Fibroblast of villous mesenchyme (primary cell): ENCODE measurements at places on chromosomes 12 and 14. TPM values are rescaled to one million over a fixed set of nuclear protein-coding genes. Genes with fewer than 3 reads are reported as not detected.

GRCh38 chr12:1620092-1620491, 8.9 kb upstream of the WNT5B start:
- no peak for DNase-seq

- no peak for DNase-seq
Observed at GRCh38 chr14:72876710-72877063, 17.2 kb downstream of the DPF3 start.

GRCh38 chr12:49264466-49264872, 413 bp upstream of the TUBA1C start:
- DNase-seq = no peak

- no peak for DNase-seq
Observed at GRCh38 chr12:34598352-34598827, 576.1 kb downstream of the ALG10 start.

- DNase-seq = no peak
Observed at GRCh38 chr12:52800259-52800917, 4.5 kb upstream of the KRT3 start.

DNA sequence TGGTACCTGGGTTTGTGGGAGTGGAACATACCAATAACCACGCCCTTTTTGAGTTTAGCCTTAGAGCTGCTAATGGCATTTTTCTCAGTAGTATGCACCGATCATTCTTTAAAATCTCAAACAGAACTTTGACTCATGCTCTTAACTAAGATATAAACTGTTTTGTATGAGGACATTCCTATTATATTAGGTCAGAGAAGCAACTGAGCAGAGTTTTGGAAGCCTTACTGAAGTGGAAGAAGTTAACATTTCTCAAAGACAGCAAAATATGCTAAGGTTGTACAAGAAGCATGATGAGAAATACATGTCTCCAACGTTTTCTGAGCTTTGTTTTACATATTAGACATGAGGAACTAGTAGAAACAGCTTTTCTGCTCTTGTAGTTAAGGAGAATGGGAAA, 819.2 kb downstream of the FSCB start:
- DNase-seq = peak; percentile 42

GRCh38 chr12:110348431-110349059, 55.0 kb downstream of the ANAPC7 start:
- no peak for DNase-seq

DNA sequence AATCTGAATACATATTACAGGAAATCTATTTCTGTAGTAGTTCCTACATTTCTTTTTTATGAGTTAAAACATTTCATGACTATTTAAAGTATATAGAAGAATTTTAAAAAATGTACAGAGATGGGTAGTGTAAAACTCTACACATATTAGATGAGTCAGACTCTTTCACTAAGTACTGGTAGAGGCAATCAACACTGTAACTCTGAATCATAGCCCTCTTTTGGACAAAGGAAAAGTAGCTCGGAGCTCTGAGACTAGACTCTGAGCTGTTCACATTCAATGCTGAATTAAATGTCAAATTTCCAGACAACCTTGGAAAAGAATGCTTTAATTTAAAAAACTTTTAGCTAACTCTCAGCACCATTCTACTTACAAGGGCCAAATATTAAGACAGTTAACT, 3.4 kb downstream of the PTCSC3 start:
- DNase-seq = no peak

GRCh38 chr14:62322216-62322615, 560.0 kb downstream of the SNAPC1 start:
- DNase-seq = no peak

DNA sequence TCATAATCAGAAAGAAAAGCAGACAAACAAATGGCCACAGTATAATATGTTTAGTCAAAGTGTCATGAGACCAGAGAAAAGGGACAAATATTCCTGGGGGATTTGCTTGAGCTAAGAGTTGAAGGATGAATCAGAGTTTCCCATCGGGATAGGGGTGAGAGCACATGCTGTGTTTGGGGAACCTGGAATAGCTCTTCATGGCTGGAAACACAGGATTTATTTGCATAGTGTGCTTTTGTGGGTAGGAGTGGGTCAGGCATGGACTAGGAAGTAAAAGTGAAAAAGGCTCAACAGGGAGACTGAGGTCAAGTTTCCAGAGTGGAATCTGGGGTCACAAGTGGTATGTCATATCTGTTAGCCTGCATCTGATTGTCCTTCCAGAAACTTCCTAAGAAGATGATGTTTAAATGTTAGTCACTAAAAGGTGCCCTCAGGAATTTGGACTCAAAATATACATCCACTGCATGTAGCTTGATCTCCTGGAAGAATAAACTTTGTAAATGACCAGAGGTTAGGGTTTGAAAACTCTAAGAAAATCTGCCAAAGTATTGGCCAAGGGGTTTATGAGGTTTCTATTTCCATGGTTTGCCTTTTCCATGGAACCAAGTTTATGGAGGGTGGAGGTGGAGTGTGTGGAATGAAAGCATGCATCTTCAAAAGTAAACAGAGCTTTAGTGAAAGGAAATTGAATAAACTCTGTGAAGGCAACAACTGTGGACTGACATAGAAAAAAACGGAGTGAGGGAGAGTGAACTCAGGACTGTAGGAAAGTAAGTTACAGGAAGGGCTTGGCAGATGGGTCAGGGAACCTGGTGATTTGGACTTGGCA, 344.6 kb downstream of the C12orf75 start:
- DNase-seq = peak; percentile 72

- DNase-seq = no peak
Observed at GRCh38 chr12:124963211-124963610, 25.7 kb downstream of the DHX37 start.

GRCh38 chr12:726281-727140, 25.9 kb upstream of the WNK1 start:
- DNase-seq = no peak

GRCh38 chr12:130195776-130196175, 33.5 kb downstream of the FZD10 start:
- no peak for DNase-seq

- peak; percentile 73 for DNase-seq
Observed at GRCh38 chr14:99628887-99629618, 15.9 kb upstream of the HHIPL1 start.

GRCh38 chr12:113090740-113091139, 34.2 kb downstream of the DTX1 start:
- DNase-seq = no peak

DNA sequence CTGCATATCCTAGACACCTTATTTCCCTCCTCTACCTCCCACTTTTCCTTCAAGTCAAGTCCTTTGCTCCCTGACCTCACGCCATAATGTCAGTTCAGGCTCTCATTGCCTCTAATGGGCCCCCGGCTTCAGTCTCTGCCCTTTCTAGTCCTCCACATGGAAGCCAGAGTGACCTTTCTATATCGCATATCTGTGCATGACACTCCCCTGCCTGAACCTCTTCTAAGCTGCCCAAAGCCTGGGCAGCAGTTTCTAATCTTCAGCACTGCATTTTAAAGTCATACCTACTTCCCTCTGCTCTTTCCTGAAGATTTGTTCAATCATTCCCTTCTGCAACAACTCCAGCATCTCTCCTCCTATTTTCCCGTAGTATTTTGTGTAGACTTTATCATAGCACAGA, 45.5 kb downstream of the ESR2 start:
- no peak for DNase-seq

DNA sequence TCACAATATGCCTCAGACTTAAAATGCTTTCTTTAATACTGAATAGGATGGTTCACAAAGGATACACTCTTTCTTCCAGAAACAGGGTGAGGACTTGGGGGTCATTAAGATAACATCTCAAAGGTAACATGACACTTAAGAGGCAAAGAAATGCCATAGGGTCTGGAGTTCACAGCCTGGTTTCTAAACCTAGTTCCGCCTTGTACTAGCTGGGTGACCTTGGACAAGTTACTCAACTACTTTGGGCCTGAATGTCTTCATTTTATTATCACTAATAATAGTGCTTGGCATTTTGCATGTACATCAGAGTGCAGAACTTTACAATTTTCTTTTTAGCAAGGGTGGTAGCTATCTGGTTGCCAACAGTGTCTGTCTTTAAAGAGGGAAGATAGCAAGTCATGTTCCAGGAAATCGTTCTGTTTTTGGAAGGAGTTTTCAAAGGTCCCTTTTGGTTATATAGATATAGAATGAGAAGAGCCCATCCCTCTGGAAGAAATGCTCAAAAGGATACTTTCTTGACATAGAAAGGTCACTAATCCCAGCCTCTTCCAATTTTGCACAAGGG, 257.8 kb downstream of the NUAK1 start:
- no peak for DNase-seq

DNA sequence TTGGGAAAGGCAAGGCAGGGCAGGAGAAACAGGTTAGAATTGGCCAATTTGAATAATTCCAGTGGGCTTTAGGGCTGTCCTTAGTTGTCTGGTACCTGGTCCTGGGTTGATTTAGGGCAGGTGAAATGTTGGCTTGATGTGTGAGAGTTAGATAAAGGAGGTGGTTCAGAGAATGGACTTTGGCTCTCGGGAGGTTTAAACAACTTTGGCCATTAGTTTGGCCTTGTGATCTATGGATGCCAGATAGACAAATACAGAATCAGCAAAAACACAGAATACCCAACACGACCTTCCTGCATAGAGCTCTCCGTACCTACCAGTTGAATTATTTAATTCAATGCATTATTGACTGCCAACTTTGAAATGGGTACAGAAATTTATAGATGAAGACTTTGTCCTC, 35.1 kb downstream of the SCN8A start:
- no peak for DNase-seq

HAL gene
- not detected in 2 replicates for total RNA-seq

DGLUCY gene
- total RNA-seq = 39.7 and 44.5 TPM in 2 replicates

ITPK1 gene
- 11.6 and 15.5 TPM in 2 replicates for total RNA-seq

RPGRIP1 gene
- under 0.01 TPM in 1 of 2 replicates, not detected in the other for total RNA-seq

LMNTD1 gene
- total RNA-seq = not detected in 2 replicates

ASPG gene
- total RNA-seq = not detected in 2 replicates

RNF41 gene
- total RNA-seq = 112 and 131 TPM in 2 replicates

GPR68 gene
- 0.86 and 2.9 TPM in 2 replicates for total RNA-seq

KCNA1 gene
- not detected in 2 replicates for total RNA-seq
